ENCODE measurements at places on chromosomes 1 and 21. TPM values are rescaled to one million over a fixed set of nuclear protein-coding genes. Genes with fewer than 3 reads are reported as not detected.

The VHLL gene
- total RNA-seq: not detected

The CRP gene
- not detected for total RNA-seq

The MPZL1 gene
- 74.1 TPM for total RNA-seq

The NHLH1 gene
- 0.11 TPM for total RNA-seq

- H3K4me3 ChIP-seq: no peak overlapping the region
- H3K27ac ChIP-seq: no peak overlapping the region
- H3K4me1 ChIP-seq: no peaks in the 10 kb centered on the region
- no peaks in the 10 kb centered on the region for H3K27me3 ChIP-seq
- DNase-seq: no peak
These were observed 3.8 kb downstream of the F13B start for GRCh38 chr1:197063212-197063611.

DNA sequence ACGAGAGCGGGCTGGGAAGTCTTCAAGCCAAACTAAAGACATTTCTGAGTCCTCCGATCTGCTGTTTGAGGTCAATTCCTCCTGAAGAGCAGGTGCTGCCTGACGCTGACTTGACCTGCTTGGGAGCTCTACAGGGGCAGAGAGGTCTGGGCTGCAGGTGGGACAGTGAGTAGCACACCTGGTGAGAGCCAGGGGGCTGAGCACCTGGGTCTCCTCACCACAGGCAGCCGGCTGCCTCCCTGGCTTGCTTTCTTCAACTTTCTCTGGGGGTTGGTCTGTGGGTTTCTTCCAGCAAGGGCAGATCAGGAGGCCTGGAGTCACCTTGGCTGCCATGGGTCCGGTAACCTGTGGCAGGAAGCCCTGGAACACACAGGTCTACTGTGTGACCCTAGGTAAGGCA lies 107.4 kb upstream of the EDN2 start:
- no peaks in the 10 kb centered on the region for H3K36me3 ChIP-seq
- 0 out of 2 replicates have a peak, but pooled peaks cover 6% of the 10 kb centered on the region for H3K4me1 ChIP-seq
- H3K4me3 ChIP-seq: no peak overlapping the region

GRCh38 chr21:45169001-45169400 lies 94.6 kb downstream of the ADARB1 start:
- H3K4me1 ChIP-seq: no peaks in the 10 kb centered on the region
- H3K27ac ChIP-seq: no peak overlapping the region
- no peaks in the 10 kb centered on the region for H3K27me3 ChIP-seq
- H3K4me3 ChIP-seq: no peak overlapping the region
- no peak for DNase-seq
- H3K36me3 ChIP-seq: no peaks in the 10 kb centered on the region

- no peaks in the 10 kb centered on the region for H3K36me3 ChIP-seq
- peaks cover 35% of the 10 kb centered on the region for H3K4me1 ChIP-seq
- peak overlapping the region; percentile 71 for H3K27ac ChIP-seq
- no peak overlapping the region for H3K4me3 ChIP-seq
These were observed 36.6 kb upstream of the SLC44A3 start for GRCh38 chr1:94783342-94784189.

- no peaks in the 10 kb centered on the region for H3K27me3 ChIP-seq
- no peak overlapping the region for H3K4me3 ChIP-seq
- no peak for DNase-seq
- no peaks in the 10 kb centered on the region for H3K36me3 ChIP-seq
- H3K27ac ChIP-seq: no peak overlapping the region
- H3K4me1 ChIP-seq: no peaks in the 10 kb centered on the region
These were observed 154.2 kb downstream of the PTGER3 start for GRCh38 chr1:70893381-70893780.

DNA sequence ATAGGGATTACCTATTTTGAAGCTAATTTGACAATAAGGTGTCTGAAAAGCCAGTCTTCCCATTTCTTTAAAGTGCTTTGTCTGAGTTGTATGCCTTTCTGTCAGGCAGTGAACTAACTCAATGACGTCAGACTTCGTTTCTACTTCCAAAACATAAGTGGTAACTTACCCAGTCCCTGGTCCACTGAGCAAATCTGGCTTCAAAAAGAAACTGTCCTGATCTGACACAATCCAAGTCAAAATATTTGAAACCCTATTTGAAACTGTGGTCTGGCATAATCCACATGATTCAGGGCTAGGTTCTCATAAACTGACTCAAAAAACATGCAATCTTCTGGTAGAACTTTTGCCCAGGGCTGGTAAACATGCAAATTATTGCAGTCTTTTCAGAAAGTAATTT lies 34.0 kb downstream of the DIRAS3 start:
- no peak overlapping the region for H3K4me3 ChIP-seq
- H3K36me3 ChIP-seq: no peaks in the 10 kb centered on the region
- 0 out of 2 replicates have a peak, but pooled peaks cover 4% of the 10 kb centered on the region for H3K4me1 ChIP-seq
- DNase-seq: no peak
- no peak overlapping the region for H3K27ac ChIP-seq
- H3K27me3 ChIP-seq: no peaks in the 10 kb centered on the region

DNA sequence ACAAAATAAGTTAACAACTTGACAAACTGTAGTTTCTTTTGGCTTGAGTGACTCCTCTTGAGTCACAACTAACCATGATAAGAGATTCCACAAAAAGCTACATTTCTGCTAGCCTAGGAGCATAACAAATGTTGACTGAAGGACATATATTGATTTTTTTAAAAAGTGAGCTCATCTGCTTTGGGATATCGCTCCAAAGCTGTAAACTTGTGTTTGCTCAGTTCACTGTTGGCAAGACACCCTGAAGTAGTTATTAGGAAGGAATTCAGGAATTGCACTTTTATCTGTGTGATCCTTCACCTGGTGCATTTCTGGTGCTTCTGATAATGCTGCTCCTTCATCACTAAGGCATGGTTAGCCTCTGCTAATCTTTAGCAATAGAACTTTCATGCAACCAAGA lies 23.7 kb downstream of the RWDD3 start:
- DNase-seq: no peak
- H3K36me3 ChIP-seq: no peaks in the 10 kb centered on the region
- H3K4me1 ChIP-seq: no peaks in the 10 kb centered on the region
- no peak overlapping the region for H3K27ac ChIP-seq
- H3K4me3 ChIP-seq: no peak overlapping the region
- no peaks in the 10 kb centered on the region for H3K27me3 ChIP-seq

- no peak within 1 kb of the TSS for H3K27ac ChIP-seq
- DNase-seq: no peak
These were observed at the start of gene ARTN for GRCh38 chr1:43933386-43934100. Gene ARTN, plus strand, starts transcription at chr1:43933801. Its CDS starts 1,856 bp downstream, at chr1:43935657.

DNA sequence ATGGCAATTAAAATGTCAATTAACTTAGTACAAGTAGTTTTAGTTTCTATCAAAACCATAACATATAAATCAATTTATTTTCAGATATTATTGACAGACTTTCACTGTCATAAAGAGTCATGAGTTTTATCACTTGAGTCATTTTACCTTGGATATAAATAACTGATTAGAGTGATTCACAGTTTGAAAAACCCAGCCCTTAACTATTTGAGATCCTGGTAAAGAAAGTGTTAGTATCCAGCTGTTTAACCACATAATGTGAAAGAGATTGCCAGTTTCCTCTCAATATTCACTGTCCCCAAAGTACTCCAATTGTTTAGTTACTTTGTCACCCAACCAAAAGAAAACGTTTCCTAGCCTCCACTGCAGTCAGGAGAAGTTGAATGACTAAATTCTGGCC lies 91.3 kb downstream of the UCHL5 start:
- H3K27ac ChIP-seq: no peak overlapping the region
- no peak overlapping the region for H3K4me3 ChIP-seq
- no peaks in the 10 kb centered on the region for H3K4me1 ChIP-seq

DNA sequence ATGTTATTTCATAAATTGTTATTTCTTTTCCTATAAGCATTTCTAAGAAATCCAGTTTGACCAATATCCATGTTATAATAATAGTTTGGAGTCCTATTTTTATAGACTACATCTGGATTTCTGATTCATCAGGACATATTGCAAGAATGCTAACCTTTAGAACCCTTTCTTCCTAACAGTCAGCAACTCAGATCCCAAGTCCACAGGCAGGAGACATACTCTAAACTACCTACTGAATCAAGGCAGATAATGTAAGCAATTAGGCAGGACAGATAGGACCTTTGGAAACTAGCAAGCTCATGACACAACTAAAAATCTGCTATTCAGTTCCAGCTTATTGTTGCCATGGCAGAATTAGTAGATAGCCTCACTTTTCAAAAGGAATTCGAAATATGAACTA lies 104.1 kb downstream of the DENND1B start:
- no peaks in the 10 kb centered on the region for H3K4me1 ChIP-seq
- no peak for DNase-seq
- no peaks in the 10 kb centered on the region for H3K27me3 ChIP-seq

DNA sequence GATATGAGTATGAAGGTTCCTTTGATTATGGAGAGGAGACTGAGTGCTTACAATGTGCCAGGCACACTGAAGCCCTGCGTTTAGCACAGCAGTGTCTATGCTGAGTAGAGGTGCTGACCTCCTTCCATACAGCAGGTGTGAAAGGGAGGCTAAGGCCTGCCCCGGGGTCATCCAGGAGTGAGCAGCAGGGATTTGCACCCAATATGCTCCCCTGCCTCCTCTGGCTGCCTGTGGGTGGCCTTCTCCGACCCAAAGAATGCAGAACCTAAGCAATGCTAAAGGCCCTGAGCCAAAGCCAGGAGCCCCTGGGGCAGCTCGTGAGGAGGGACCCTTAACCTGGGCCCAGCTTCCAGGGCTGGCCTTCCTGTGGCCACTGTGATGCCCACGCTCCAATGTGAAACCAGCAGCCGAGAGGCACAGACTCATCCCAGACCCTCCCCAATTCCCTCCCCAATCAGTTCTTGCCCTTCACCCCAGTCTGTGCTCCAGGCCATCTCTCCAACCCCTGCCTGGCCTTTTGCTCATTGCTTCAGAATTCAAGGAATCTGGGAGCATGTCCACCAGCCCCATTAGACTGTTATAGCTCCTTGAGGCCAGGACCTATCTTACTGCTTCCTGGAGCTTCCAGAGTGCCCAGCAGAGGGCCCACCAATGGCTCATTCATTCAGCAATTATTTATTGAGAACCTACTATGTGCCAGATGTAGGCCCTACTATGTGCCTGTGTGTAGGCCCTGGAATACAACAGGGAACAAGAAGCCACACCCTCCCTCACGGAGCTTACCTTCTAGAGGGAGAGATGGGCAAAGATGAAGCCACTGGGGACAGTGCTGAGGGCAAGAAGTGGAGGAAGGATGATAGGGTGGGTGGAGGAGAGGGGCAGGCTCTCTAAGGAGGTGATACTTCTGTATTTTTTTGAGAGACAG lies 53.3 kb downstream of the TAS1R2 start:
- H3K36me3 ChIP-seq: no peaks in the 10 kb centered on the region
- no peak overlapping the region for H3K27ac ChIP-seq
- peaks cover 32% of the 10 kb centered on the region for H3K27me3 ChIP-seq
- no peak overlapping the region for H3K4me3 ChIP-seq
- no peaks in the 10 kb centered on the region for H3K4me1 ChIP-seq

- no peak for DNase-seq
- no peak overlapping the region for H3K27ac ChIP-seq
- H3K36me3 ChIP-seq: peaks cover 2% of the 10 kb centered on the region
- H3K4me1 ChIP-seq: no peaks in the 10 kb centered on the region
- H3K4me3 ChIP-seq: no peak overlapping the region
- H3K27me3 ChIP-seq: no peaks in the 10 kb centered on the region
These were observed 8.4 kb downstream of the DENND2D start for GRCh38 chr1:111192074-111192473.

DNA sequence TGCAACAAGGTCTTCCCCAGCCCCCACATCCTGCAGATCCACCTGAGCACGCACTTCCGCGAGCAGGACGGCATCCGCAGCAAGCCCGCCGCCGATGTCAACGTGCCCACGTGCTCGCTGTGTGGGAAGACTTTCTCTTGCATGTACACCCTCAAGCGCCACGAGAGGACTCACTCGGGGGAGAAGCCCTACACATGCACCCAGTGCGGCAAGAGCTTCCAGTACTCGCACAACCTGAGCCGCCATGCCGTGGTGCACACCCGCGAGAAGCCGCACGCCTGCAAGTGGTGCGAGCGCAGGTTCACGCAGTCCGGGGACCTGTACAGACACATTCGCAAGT lies 3.8 kb downstream of the ZBTB18 start:
- no peaks in the 10 kb centered on the region for H3K27me3 ChIP-seq
- H3K36me3 ChIP-seq: peaks cover 40% of the 10 kb centered on the region
- H3K27ac ChIP-seq: no peak overlapping the region
- H3K4me1 ChIP-seq: peaks cover 20% of the 10 kb centered on the region

- H3K36me3 ChIP-seq: peaks cover 71% of the 10 kb centered on the region
- peak; percentile 18 for DNase-seq
- no peak overlapping the region for H3K27ac ChIP-seq
- H3K4me3 ChIP-seq: no peak overlapping the region
- H3K4me1 ChIP-seq: no peaks in the 10 kb centered on the region
These were observed 6.9 kb upstream of the TMEM269 start for GRCh38 chr1:42777852-42778251.
